NCI-H524 treated with DMSO at 0.1 percent for 48 hours (cell line): ENCODE measurements at places on chromosomes 6 and 20.

- no peak for DNase-seq
Observed at GRCh38 chr6:72412709-72413044, 209.2 kb upstream of the KCNQ5 start.

DNA sequence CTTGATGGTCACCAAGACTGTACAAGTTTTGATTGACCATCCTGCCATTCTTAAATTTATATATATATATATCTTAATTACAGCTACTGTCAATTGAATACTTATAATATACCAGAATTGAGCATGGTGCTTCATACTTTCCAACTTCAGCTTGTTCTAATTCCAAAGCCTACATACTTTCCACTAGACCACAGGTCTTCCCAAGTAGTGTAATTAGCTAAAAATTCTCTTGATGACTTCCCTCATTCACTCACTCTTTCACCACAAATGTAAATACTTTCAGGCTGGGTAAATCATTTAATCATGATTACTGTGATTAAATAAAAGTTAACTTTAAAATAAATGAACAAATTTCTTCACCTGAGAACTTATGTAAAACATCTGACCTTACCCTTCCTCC is 3.4 kb downstream of the ASF1A start:
- DNase-seq: no peak

GRCh38 chr20:55009066-55009465 is 533.7 kb downstream of the DOK5 start:
- DNase-seq: no peak

DNA sequence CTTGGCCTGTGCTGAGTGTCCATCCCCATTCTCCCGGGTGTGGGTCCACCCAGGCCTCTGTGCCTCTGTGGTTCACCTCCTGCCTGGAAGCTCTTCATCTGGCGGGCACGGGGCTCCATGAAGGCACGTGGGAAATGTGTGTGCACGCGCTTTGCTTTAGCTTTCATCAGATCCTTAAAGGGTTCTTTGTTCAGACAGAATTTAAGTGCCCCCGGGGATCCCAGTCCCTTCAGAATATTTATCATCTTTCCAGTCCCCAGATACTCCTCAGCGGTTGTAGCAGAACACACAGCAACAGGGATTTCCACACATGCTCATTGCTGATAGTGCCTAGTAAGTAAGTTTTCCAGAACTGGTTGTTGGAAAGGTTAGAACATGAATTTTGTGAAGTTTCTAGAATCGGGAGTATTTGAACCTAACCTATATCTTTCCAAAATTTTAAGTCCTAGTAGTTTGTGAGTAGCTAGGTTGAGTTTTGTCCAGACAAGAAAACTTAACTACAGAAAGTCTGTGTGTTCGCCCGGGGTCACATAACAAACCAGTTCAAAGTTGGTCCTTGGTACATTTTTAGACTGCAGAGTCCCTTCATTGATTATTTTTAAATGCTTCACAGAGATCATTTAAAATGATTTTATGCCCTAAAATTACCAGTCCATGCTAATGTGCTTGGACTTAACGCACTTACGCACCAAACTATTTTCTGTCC is 67.7 kb downstream of the RPP40 start:
- DNase-seq: no peak

GRCh38 chr6:34375833-34376232 is 16.6 kb downstream of the NUDT3 start:
- no peak for DNase-seq

- DNase-seq: no peak
Observed at GRCh38 chr20:33667245-33667675, 517 bp downstream of the ACTL10 start.

DNA sequence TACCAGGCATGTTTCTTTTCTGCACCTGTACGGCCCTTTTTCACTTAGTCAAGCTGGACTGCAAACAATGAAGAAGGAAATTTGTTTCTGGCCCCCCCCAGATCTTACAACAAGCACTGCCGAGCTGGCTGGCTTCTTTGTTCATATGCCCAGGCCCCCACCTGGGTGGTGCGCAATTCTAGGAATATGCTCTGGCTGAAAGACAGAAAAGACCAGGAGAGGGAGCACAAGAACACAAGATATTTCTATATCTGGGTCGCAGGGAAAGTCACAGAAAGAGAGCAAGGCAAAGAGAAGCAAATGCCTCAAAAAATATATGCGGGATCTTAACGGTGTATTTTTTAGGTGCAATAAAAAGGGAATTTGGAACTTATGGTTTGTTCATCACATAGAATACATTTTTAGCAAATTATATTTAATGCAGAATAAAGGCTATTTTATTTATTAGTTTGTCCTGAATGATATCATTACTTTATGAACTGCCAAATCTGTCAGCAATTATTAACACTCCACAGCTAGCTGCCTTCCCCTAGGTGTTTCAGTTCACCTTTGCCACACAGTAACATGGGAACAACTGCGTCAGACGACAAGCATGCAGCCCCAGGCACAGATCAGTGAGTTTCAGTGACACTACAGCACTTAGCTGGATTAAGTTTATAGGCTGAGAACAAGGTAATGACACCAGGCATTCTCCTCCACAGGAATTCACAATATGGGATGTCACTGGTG is 76.5 kb downstream of the GJA10 start:
- DNase-seq: peak; percentile 63

GRCh38 chr6:37020381-37020780 is 14.9 kb downstream of the FGD2 start:
- no peak for DNase-seq

GRCh38 chr6:167930295-167930694 is 67.2 kb upstream of the KIF25 start:
- no peak for DNase-seq

DNA sequence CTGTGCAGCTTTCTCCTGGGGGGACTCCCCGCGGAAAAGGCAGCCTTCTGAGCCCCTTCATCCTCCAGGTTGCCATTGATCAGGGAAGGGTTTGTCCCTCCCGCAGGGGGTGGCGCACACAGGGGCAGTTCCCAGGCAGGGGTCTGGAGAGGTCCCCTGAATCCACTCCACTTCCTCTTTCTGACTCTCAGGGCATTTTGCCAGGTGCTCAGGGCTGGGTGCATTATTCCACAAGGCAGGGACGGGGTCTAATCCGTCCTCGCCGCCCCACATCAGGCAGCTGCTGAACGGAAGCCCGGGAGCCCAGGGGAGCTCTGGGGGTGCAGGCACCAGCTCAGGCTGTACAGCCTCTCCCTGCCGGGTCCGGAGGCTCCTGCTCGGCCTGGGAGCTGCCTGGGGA is 180.9 kb downstream of the TTLL2 start:
- DNase-seq: no peak

GRCh38 chr6:149246691-149247384 is 70.7 kb upstream of the TAB2 start:
- DNase-seq: no peak

DNA sequence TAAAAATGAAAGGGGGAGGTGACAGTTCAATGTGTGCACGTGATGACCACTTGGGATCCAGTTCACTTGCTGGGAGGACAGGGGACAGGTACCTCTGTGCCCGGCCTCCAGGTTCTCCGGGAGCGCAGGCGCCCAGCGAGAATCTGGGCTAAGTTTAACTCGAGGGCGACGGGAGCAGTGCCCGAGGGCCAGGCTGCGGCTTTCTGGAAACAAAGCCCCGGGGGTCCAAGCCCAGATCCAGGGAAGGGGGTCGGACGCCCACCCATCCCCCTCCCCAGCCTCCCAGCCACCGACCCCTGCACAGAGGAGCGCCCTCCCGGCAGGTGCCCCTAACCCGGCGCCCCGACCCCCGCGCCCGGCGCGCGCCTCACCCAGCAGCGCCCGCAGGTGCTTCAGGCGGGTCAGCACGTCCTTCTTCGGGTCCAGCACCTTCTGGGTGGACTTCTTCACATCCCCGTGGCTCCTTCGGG is 405 bp downstream of the RALGAPA2 start:
- DNase-seq: no peak

GRCh38 chr20:10428008-10428407 is 6.0 kb downstream of the MKKS start:
- no peak for DNase-seq

- no peak for DNase-seq
Observed at GRCh38 chr6:145587334-145587733, 148.0 kb downstream of the EPM2A start.

DNA sequence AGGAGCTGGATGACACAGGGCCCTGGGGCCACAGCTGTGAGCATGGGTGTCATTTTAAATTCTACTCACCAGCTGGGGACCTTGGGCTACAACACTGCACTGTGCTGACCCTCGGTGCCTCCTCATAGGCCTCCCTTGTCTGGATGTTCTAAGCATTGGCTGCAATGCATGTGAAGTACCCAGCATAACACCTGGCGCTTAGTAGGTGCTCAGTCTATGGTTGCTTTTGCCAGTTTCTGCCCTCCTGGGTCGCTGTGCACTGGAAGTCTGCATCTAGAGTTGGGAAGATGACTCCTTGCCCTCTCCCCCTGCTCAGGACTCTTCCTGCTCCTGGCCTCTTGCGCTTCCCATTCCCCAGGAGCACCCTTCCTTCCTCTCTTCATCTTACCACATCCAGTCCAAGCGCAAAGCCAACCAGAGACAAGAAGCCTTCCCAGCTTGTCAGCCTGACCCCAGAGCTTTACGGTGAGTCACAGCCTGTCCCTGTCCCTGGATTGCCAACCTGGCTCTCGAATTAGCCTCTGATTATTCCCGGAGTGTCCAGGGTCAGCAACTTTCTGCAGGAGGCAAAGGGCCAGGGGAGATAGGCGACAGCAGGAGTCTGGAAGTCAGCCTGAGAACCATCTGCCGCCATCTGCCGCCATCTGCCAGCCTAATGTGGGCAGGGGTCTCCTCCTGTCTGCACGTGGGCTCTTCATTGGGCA is 8.8 kb downstream of the SLC13A3 start:
- peak; percentile 93 for DNase-seq

DNA sequence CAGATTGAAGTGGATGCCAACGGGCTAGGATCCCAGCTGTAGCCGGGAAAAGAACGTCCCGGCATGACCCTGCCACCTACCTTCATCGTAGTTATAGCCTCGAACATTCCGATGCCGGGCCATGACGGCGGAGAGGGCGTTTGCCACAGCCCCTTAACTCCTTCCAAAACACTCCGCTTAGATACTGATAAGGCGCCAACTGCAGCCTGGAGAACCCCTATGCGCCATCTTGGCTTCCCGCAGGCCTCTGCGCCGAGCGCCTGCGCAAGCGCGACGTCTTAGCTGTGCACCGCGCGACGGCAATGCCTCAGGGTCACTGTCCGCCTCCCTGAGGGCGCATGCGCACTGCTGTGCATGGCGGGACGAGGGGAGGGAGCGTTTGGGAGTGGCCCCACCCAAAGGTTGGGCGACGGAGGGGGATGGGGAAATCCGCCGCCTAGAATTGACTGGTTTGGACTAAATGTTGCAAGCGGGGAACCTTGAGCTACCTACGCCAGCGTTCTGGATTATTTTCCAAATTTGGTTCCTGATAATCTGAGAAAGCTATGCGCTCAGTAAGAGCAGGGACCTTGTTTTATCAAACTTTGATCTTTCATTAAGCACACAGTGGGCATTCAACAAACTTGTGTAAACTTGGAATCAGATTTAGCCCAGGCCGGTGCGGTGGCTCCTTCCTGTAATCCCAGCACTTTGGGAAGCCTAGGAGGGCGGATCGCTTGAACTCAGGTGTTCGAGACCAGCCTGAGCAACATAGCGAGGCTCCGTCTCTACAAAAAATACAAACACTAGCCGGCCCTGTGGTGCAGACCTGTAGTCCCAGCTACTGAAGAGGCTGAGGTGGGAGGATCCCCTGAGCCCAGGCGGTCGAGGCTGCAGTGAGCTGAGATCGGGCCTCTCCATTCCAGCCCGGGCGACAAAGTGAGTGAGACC is at the start of gene HBS1L:
Gene HBS1L (minus strand): TSS at position 254 of the 930 bp plus-strand sequence. CDS start 131 bp downstream, at position 123.
- DNase-seq: peak; percentile 86

DNA sequence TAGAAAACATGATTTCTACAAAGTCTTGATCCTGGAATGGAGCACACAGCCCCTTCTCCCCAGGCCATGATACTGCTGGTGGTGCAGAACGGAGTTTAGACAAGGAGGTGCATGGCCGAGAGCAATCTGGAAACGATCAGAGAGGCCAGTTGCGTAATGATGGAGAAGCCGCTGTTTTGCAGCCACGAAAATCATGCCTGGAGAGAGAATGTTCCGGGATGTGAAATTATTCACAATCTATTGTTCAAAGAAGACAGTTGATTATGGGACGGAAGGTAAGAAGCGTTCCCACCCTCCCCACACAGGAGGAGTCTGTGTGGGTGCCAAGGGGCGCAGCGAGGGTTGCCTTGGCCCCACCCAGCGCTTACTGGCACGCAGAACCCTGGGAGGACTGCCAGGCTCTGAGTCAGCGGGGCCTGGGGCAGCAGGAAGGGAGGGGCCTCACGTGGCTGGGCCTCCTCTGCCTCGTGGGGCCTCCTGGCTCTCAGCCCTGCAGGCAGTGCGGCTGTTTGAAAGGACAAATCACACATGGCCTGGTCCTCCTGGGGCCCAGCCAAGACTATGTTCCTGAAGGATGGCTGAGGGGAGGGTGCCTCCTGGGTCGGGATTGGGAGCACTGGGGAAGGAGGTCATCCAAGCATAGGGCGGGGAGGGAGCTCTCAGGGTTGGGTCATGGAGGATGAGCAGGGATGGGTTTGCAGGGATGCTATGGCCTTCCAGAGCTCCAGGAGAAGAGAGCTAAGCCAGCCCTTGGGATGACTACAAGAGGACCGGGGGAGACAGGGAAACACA is 8.7 kb upstream of the AP5S1 start:
- no peak for DNase-seq

DNA sequence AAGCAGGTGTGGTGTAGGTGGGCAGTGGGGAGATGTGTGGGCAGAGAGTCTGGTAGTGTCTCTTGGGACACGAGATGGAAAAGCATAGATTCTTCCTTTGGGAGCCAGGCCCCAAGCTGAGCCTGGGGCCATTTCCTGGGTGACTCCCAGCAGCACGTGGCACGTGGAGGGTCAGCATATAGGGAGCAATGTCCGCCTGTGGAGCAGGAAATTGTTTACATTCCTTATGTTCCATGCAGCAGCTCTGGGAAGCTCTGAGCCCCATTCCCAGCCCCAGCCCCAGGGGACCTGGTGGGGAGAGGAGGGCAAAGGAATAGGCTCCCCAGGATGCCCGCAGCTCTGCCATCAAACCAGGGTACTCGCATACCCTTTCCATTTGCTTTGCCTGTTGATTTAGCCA is 57.6 kb downstream of the DAAM2 start:
- no peak for DNase-seq
